ENCODE measurements at places on chromosomes 3 and 15.

GRCh38 chr3:76463501-76463900, 576.4 kb upstream of the ROBO2 start:
- DNase-seq: no peak

GRCh38 chr15:43735416-43735815, 10.8 kb upstream of the PDIA3 start:
- DNase-seq: no peak

GRCh38 chr3:109924196-109924595, 586.9 kb upstream of the DPPA4 start:
- no peak for DNase-seq

GRCh38 chr15:63763476-63764123, 70.1 kb downstream of the HERC1 start:
- no peak for DNase-seq

- DNase-seq: no peak
These were observed 124.6 kb downstream of the TMEM108 start for GRCh38 chr3:133162670-133163305.

- peak; percentile 76 for DNase-seq
These were observed 97.0 kb downstream of the MYLK start for GRCh38 chr3:123787133-123787532.

DNA sequence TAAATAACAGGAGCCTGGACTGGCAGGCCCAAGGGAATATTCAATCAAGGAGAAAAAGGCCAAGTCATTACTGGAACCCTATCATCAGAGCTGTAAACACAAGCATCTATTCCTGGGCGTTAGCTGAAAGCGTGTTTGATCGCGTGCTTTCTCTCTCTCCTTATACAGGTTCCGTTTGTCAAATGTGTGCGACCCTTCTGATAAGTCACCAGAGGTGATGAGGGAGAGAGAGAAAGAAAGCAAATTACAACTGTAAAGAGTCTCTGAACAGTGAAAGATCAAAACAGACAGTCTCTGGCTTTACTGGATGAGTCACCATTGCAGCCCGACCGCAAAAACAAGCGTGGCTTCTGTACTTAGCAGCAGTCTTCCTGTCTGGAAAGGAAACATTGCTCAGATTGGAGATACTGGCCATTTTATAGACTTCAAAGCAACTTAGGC, 39.5 kb upstream of the TPRG1 start:
- DNase-seq: no peak

- DNase-seq: no peak
These were observed 14.6 kb downstream of the TRAIP start for GRCh38 chr3:49841806-49842205.

Measured in lower leg skin (tissue), 4 donors.